ENCODE measurements at places on chromosomes 5 and 9.

DNA sequence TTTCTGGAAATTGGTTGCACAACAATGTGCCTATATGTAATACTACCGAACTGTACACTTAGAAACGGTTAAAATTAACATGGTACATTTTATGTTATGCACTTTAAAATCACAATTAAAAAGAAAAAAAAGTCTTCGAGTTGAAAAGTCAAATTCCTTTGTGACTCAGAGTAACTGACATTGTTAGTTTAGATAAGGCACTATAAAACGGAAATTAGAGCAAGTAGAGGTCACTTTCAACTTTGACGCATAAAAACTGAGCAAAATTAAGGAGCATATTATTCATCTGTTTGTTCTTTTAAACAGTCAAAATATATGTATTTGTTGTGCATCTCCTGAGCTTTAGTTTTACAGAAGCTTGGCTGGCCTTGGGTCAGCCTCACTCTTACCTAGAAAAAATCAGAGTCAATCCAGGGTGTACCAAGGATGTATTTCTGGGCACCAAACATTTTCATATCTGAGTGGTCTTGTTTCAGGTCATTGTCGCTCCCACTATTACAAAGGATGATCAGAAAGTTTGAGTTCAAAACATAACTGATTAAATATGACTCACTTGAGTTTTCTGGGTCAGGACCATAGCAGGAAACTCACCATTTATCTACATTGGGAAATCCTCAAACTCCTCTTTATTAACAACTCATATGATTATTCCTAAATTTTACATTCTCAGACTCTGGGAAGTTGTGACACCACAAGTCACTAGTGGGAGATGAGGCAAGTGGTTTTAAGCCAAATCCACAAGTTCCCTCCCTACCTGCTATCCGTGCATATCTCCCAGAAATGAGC lies 160.6 kb downstream of the CCDC192 start:
- no peak for DNase-seq

DNA sequence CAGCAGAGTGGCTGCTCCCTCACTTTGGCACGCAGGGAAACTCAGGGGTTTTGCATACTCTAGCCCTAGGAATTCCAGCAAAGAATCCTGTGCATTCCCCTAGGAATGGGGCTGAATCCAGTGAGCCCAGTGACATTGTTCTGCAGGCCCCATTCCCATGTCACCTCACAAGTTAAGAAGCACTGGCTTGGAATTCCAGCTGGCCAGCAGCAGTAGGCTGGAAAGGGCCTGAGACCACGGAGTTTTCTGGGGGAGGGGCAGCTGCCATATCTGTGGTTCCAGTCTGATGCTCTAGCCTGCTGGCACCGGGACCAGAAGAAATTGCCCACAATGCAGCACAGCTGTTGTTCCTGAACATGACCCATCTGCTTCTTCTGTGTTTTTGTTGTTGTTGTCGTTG lies 217.6 kb upstream of the DMRTA1 start:
- DNase-seq = no peak

- no peak for DNase-seq
These were observed 24.7 kb upstream of the TMEM250 start for GRCh38 chr9:136143215-136144001.

GRCh38 chr5:75336615-75337336 lies at the start of gene HMGCR:
TSS of gene HMGCR (plus strand) at chr5:75337220. CDS start at chr5:75342606, 5,386 bp downstream.
- DNase-seq = peak; percentile 97

- no peak for DNase-seq
These were observed 110.6 kb downstream of the ADAMTS16 start for GRCh38 chr5:5250758-5251157.

DNA sequence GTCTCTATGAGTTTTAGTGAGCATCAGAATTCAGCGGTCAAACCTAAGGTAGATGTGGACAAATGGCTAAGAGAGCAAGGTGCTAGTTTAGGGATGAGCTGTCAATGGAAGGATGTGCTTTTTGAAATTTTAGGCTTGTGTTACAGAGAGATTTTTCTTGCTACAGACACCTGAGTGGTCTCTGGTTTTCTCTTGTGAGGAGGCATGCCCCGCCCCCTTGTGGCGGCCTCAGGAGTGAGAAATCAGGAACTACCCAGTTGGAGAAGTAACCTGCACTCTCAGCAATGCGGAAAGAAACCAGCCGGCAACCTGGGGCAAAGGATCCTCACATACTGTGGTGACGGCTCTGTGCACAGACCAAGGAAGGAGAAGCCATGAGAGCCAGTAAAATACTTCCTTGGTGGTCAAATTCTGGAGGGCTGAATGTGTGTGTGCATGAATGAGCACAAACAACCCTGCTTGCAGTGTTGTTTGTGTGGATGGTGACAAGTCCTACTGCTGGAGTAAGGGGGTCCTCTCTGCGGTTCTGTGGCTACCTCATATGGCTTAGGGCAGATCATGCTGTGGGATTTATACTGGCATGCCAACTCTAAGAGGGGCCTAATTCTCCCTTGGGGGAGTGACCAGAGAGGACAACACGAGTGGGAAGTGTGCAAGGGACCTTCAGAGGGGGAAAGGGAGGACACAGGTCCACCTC lies 16.7 kb upstream of the HSD17B4 start:
- DNase-seq = peak; percentile 73

DNA sequence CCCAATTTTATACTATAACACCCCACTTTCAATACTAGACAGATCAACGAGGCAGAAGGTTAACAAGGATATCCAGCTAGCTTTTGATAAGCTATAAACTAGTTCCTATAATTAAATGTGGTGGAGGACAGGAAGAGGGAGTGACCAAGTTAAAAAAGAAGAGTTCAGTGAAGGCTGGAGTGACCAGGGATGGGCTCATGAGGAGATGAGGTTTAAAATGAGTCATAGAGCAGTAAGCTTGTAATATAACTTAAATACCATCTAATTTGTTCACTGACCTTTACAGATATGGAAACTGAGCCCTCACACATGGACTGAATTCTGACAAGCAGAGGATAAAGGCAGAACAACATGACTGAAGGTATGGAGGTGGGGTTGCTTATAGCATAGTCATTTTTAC lies 284.5 kb downstream of the SPATA31D1 start:
- DNase-seq = no peak

- no peak for DNase-seq
These were observed 92.8 kb upstream of the CCDC112 start for GRCh38 chr5:115389034-115389798.

- DNase-seq = no peak
These were observed 22.4 kb upstream of the THG1L start for GRCh38 chr5:157708866-157709265.

DNA sequence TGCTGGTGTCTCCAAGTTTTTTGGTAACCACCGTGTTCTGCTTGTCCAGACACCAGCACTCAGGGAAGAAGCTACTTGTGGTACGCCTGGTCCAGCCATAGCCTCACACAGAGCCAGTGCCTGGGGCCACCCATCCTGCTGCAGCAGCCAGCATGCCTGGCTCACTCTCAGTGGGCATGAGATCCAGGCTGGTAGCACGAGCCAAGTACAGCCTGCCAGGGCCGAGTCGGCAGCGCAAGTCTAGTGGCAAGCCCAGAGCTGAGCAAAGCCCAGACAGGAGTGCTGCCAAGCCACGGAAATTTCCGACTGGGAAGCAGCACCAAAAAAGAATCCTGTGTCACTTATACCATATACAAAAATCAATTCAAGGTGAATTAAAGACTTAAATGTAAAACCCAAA lies 36.3 kb upstream of the FBXL17 start:
- no peak for DNase-seq

Measured in naive thymus-derived CD8-positive, alpha-beta T cell (primary cell).